ENCODE measurements at places on chromosomes 5 and 9.

DNA sequence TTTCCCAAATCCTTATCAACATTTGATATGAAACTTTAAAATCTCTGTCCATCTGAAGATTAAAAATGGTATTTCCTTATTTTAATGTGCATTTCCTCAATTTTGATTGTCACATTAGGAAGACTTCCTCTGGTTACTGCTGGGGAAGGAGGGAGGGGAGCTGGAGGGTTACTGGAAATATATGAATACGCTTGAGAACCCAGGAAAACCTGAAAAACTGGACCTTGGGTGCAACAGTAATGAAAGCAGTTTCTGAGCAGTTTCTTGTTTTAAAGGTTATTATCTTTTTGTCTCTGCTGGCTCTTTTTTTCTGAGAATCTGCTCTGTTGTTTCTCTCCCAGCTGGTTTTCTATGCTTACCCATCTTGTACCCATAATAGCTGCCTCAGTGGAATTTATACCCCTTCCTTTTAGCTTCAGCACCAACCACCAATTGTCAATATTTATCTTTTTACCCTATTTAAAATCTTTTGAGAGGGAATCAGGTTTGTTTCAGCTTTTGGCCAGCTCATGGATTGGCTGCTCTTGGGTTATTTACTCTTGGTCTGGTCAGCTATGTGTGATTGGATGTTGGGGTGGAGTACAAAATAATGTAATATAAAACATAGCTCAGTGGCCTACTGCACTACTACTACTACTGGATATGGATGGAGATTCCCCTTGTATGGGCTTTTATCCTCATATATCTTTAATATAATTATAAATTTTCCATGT is 67.4 kb downstream of the UNC13B start:
- peaks cover 10% of the 10 kb centered on the region for H3K4me1 ChIP-seq
- no peaks in the 10 kb centered on the region for H3K27me3 ChIP-seq
- DNase-seq = peak; percentile 22
- H3K36me3 ChIP-seq = no peaks in the 10 kb centered on the region
- H3K27ac ChIP-seq = no peak overlapping the region

GRCh38 chr5:131747180-131748105 is 49.4 kb downstream of the FNIP1 start:
- no peak for DNase-seq
- H3K36me3 ChIP-seq = no peaks in the 10 kb centered on the region
- no peaks in the 10 kb centered on the region for H3K27me3 ChIP-seq
- no peak overlapping the region for H3K4me3 ChIP-seq

GRCh38 chr9:69090946-69091345 is 55.4 kb downstream of the FXN start:
- no peak overlapping the region for H3K4me3 ChIP-seq
- no peaks in the 10 kb centered on the region for H3K36me3 ChIP-seq
- H3K27ac ChIP-seq = no peak overlapping the region
- no peaks in the 10 kb centered on the region for H3K27me3 ChIP-seq

GRCh38 chr9:31390403-31391025 is 993.9 kb upstream of the ACO1 start:
- DNase-seq = no peak
- no peak overlapping the region for H3K4me3 ChIP-seq
- H3K4me1 ChIP-seq = no peaks in the 10 kb centered on the region
- no peaks in the 10 kb centered on the region for H3K27me3 ChIP-seq
- H3K27ac ChIP-seq = no peak overlapping the region
- H3K36me3 ChIP-seq = no peaks in the 10 kb centered on the region

- H3K27me3 ChIP-seq = no peaks in the 10 kb centered on the region
- no peaks in the 10 kb centered on the region for H3K4me1 ChIP-seq
- H3K4me3 ChIP-seq = no peak overlapping the region
- H3K27ac ChIP-seq = no peak overlapping the region
- DNase-seq = no peak
- no peaks in the 10 kb centered on the region for H3K36me3 ChIP-seq
Measured at GRCh38 chr5:42404366-42404765, 18.9 kb upstream of the GHR start.

GRCh38 chr5:115295777-115296123 is 704 bp downstream of the CCDC112 start:
- peaks cover 7% of the 10 kb centered on the region for H3K4me1 ChIP-seq
- no peaks in the 10 kb centered on the region for H3K36me3 ChIP-seq
- peaks cover under 1% of the 10 kb centered on the region for H3K27me3 ChIP-seq

DNA sequence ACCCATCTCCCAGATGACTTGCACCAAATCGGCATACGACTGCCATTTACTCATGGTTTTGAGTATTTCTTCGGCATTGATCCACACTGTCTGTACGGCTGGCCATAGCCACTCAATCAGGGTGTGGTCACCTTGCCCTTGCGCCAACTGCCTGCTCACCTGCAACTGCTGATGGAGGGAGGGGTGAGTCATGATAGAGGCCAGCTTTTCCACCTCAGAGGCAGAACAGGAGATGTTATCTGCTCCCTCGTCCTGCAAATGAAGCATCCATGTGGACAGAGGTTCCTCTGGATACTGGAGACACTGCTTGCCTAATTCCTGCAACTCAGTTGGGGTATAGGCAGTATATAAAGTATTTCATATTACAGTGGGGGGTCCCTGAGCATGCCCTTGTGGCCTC is 85.6 kb upstream of the ATP10B start:
- H3K4me1 ChIP-seq = no peaks in the 10 kb centered on the region
- DNase-seq = no peak
- H3K27me3 ChIP-seq = no peaks in the 10 kb centered on the region

DNA sequence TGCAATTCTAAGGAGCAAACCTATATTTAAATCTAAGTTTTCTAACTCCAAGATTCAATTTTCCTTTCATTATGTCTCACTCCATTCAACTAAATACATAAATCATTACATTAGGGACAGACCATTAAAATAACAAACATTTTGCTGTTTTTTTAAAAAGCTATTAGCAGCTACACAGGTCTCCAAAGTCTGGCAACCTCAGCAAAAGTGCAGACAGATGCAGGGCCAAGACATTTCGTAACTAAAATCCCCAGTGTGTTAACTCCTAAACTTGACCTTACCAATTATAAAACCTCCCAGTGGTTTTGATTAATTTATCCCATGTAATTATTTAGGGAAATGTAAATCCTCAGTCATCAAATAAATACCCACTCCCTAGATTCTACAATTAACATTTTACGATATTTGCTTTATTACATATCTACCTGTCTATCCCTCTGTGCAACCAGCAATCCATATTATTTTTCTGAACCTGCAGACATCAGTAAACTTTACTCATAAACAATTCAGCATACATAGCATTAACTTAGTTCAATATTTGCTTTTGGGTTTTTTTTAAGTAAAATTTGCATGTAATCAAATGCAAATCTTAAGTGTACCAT is 64.7 kb downstream of the RGS7BP start:
- no peaks in the 10 kb centered on the region for H3K27me3 ChIP-seq
- H3K4me3 ChIP-seq = no peak overlapping the region
- no peaks in the 10 kb centered on the region for H3K4me1 ChIP-seq
- H3K36me3 ChIP-seq = no peaks in the 10 kb centered on the region

- H3K4me1 ChIP-seq = no peaks in the 10 kb centered on the region
- no peaks in the 10 kb centered on the region for H3K36me3 ChIP-seq
- no peak overlapping the region for H3K27ac ChIP-seq
- no peak overlapping the region for H3K4me3 ChIP-seq
Measured at GRCh38 chr9:136140966-136141365, 22.3 kb upstream of the TMEM250 start.

GRCh38 chr9:128056887-128057723 is 10.0 kb downstream of the NAIF1 start:
- H3K27ac ChIP-seq = peak overlapping the region; percentile 39
- DNase-seq = no peak
- H3K36me3 ChIP-seq = no peaks in the 10 kb centered on the region
- H3K4me1 ChIP-seq = peaks cover 30% of the 10 kb centered on the region
- no peaks in the 10 kb centered on the region for H3K27me3 ChIP-seq

- H3K27me3 ChIP-seq = no peaks in the 10 kb centered on the region
- no peak overlapping the region for H3K27ac ChIP-seq
- peak; percentile 30 for DNase-seq
- H3K4me3 ChIP-seq = no peak overlapping the region
- H3K36me3 ChIP-seq = no peaks in the 10 kb centered on the region
Measured at GRCh38 chr9:117546894-117547678, 132.2 kb upstream of the ASTN2 start.

- no peaks in the 10 kb centered on the region for H3K27me3 ChIP-seq
- H3K27ac ChIP-seq = no peak overlapping the region
- no peak overlapping the region for H3K4me3 ChIP-seq
- no peaks in the 10 kb centered on the region for H3K4me1 ChIP-seq
- no peak for DNase-seq
Measured at GRCh38 chr5:8048920-8049319, 180.0 kb downstream of the MTRR start.

DNA sequence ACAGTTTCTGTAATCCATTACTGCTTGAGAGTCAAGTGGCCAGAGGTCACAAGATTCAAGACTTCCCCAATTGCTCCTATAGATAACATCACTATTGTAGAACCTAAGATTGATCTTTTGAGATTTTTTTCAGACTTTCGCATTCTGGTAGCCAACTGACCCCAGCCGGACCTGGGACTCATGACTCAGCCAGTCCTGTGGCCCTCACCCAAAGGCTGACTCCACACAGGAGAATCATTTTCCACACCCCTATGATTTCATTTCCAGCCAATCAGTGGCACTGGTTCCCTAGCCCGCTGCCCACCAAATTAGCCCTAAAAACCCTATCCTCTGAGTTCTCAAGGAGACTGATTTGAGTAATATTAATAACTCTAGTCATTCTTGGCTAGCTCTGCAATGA is 36.2 kb downstream of the TARS1 start:
- no peaks in the 10 kb centered on the region for H3K27me3 ChIP-seq
- H3K36me3 ChIP-seq = peaks cover 3% of the 10 kb centered on the region
- DNase-seq = no peak
- no peaks in the 10 kb centered on the region for H3K4me1 ChIP-seq

DNA sequence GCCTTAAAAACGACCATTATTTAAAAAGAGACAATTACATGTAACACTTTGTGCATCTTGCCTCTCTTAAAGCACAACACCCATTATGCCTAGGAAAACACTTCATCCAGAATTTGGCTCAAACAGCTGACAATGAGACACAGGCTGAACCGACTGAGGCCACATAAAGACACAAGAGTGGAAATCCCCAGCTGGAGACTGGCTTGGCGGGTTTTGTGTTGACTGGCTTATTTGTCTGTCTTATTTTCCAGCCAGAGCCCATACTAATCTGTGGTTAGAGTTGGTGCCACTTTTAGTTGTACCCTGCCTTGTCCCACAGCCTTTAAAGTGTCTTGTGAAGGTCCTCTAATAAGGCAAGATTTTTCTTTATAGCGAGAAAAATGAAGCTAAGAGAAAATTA is 21.2 kb downstream of the TRIM14 start:
- peaks cover 5% of the 10 kb centered on the region for H3K4me1 ChIP-seq
- DNase-seq = peak; percentile 34
- H3K27ac ChIP-seq = no peak overlapping the region
- H3K27me3 ChIP-seq = no peaks in the 10 kb centered on the region
- no peaks in the 10 kb centered on the region for H3K36me3 ChIP-seq

GRCh38 chr9:114250235-114250568 is 72.7 kb upstream of the ORM1 start:
- peak; percentile 79 for DNase-seq
- no peaks in the 10 kb centered on the region for H3K36me3 ChIP-seq
- H3K4me3 ChIP-seq = no peak overlapping the region
- H3K27me3 ChIP-seq = no peaks in the 10 kb centered on the region

GRCh38 chr5:149147676-149148075 is 6.4 kb downstream of the ABLIM3 start:
- H3K27me3 ChIP-seq = no peaks in the 10 kb centered on the region
- no peak overlapping the region for H3K4me3 ChIP-seq
- no peaks in the 10 kb centered on the region for H3K4me1 ChIP-seq
- no peak overlapping the region for H3K27ac ChIP-seq
- DNase-seq = no peak

DNA sequence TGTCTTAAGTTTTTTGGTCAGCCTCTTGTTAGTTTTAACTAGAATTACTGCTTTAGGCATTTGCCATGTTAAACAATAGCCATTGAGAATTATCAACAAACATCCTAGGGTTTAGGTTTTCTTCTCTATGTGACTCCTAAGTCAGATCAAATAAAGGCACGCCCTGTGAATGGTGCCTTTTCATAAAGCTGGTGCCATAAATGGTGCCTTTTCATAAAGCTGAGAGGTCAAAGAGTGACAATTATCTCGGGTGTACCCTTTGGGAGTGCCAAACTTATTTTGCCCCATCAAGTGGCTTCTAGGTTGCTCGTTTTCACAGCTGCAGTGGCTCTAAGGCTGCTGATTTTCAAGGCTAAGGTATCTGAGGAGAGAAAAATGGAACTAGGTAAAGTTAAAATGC is 391.6 kb downstream of the DMRTA1 start:
- no peak overlapping the region for H3K4me3 ChIP-seq
- H3K27me3 ChIP-seq = no peaks in the 10 kb centered on the region
- DNase-seq = no peak
- H3K36me3 ChIP-seq = no peaks in the 10 kb centered on the region
- H3K4me1 ChIP-seq = no peaks in the 10 kb centered on the region
- no peak overlapping the region for H3K27ac ChIP-seq

GRCh38 chr9:89743573-89744254 is 138.9 kb downstream of the GADD45G start:
- H3K27me3 ChIP-seq = no peaks in the 10 kb centered on the region
- no peak overlapping the region for H3K4me3 ChIP-seq
- peaks cover 50% of the 10 kb centered on the region for H3K4me1 ChIP-seq

GRCh38 chr9:27888661-27889295 is 315.5 kb upstream of the C9orf72 start:
- H3K4me1 ChIP-seq = no peaks in the 10 kb centered on the region
- peak; percentile 27 for DNase-seq
- no peaks in the 10 kb centered on the region for H3K27me3 ChIP-seq
- no peak overlapping the region for H3K27ac ChIP-seq
- no peak overlapping the region for H3K4me3 ChIP-seq

DNA sequence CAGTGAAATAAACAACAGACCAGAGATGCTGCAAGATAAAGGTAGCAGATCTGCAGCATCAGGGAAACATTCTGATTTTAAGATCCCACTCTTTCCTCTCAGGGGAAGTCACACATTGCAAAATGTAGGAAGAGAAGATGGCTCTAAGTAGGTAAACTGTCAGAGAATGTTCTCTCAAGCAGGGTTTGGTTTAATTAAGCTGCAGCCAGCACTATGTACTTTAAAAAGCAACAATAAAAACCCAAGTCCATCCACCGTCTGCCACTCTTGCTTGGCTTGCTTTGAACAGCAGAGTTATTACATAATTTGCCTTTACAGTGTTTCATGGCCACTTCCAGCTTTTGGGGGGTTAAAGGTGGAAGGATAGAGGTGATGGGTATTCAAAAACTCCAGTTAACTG is 343.2 kb upstream of the DAP start:
- H3K36me3 ChIP-seq = no peaks in the 10 kb centered on the region
- H3K27me3 ChIP-seq = no peaks in the 10 kb centered on the region
- H3K27ac ChIP-seq = no peak overlapping the region
- no peak for DNase-seq
- no peak overlapping the region for H3K4me3 ChIP-seq

- no peak overlapping the region for H3K4me3 ChIP-seq
- H3K27ac ChIP-seq = no peak overlapping the region
- no peaks in the 10 kb centered on the region for H3K27me3 ChIP-seq
Measured at GRCh38 chr9:137744632-137745183, 125.9 kb downstream of the EHMT1 start.
